ENCODE measurements at places on chromosomes 5 and 9. TPM values are rescaled to one million over a fixed set of nuclear protein-coding genes. Genes with fewer than 3 reads are reported as not detected.

Gene ITGA1
- total RNA-seq = 181 TPM

DNA sequence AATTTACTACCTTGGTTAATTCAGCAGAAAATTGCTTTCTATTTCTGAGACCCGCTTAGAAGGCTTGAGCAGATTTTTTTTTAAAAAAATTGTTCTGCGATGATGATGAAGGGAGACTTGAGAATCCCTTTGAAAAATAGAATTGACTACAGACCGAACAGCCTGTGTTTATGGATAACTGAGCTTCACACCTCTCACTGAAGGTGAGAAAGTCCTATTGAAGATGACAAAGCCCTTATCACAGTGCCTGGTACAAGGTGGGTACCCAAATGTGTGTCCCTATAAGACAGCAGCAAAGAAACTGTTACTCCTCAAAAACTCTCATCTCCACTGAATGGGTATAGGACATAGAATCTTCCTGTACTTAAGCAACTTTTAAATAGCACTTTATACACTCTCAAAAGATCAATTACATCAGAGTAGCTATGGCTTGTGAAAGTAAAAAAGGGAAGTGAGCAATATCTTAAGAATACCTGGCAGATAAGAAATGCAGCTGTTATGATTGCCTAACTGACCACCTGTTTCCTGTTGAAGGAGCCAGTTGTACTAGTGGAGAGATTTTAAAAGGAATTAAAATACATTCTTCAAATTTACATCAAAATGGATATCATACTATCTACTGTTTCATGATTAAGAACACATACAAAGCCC lies 419.7 kb downstream of the CHSY3 start:
- no peak for DNase-seq

Gene GMCL2
- total RNA-seq = not detected

DNA sequence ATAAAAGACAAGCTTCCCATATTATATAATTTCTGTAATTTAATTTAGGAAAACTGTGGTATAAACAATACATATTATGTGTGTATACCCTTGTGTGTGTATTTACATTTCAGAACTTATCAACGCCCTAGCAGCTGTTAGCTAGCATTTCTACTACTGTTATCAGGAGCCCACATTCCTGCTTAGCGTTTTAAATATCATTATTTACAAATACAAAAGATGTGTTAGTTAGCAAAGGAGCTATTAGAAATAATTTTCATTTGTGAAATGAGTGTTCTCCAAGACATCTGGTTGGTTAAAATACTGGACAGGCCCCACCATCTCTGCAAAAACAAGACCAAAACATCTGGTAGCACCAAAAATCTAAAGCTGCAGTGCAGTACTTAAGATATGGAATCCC lies 48.0 kb downstream of the EPB41L4A start:
- no peak for DNase-seq

Gene PTGR1
- 54.4 TPM for total RNA-seq

GRCh38 chr5:141077826-141078225 lies 16.6 kb upstream of the PCDHB2 start:
- DNase-seq = no peak

- no peak for DNase-seq
Measured at GRCh38 chr5:73233053-73233460, 60.1 kb downstream of the TMEM174 start.

- peak; percentile 36 for DNase-seq
Measured at GRCh38 chr5:134003817-134004625, 754 bp downstream of the VDAC1 start.

DNA sequence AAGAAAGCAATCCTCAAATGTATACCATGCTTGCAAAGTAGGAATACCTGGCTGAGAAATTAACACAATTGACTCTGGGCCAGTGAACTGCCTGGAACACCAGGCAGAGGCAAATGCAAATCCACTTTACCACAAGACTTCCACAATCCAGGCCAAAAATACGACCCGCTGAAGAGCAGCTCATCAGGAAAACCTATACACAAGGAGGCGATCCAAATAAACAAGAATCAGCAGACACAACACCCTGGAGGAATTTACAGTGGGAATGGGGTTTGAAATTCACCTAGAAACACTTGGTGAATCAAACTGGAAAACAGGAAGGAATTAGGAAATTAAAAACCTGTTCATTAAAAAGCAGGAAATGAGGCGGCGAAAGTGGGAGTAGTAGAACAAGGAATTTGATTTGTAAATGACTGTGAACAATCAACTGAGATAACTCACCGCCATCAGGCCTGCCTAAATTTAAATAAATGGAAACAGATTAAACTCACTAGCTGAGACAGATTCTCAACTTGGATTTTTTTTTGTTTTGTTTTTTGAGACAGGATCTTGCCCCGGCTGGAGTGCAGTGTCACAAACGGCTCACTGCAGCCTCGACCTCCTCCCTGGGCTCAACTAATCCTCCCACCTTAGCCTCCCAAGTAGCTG lies 15.9 kb downstream of the CMBL start:
- DNase-seq = no peak

Gene SLC34A1
- total RNA-seq = not detected
